ENCODE measurements at places on chromosomes 16 and 17.

GRCh38 chr17:62688398-62689160, 61.1 kb downstream of the MRC2 start:
- DNase-seq, result no peak

DNA sequence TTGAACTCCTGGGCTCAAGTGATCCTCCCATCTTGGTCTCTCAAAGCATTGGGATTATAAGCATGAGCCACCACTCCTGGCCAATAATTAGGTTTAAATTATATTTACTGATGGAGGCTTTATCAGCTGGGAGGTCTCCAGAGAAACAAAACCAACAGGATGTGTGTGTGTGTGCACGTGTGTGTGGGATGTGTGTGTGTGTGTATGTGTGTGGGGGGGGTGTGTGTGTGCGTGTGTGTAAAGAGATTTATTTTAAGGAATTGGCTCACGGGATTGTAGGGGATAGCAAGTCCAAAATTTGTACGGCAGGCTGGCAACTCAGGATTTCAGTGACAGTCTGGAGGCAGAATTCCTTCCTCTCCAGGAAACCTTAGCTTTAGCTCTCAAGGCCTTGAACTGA, 4.6 kb downstream of the MMP25 start:
- DNase-seq, result no peak

DNA sequence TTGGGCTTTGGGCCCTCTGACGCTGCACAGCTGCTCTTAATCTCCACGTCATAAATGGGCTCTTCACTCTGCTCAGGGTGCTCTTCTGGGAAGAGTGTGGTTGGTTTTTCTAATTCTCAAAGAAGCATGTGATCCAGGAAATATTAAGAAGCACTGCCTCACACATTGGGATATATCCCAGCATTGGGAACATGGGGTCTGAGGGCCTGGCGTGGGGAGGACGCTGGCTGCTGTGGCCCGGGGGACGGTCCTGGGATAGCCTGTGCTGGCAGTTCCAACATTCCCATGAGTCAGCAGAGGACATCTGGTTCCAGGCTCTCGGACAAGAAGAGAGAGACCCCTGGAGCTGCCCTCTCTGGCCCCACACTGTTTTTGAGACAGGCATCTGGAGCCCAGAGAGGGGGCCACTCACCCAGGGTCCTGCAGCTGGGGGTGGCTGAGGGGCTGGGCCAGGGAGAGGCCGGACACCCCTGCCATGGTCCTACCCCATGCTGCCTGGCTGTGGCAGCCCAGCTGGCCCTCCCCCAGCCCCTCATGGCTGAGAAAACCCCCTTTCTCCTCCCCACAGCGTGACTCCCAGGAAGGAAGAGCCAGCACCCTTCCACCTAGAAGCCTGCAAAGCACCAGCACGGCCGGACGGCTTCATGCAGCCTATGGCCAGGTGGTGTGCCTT, 58.8 kb downstream of the NT5M start:
- DNase-seq, result no peak

GRCh38 chr17:56021681-56022190, 131.5 kb upstream of the ANKFN1 start:
- no peak for DNase-seq

- DNase-seq, result no peak
Measured at GRCh38 chr17:1975573-1975972, 49.6 kb downstream of the RTN4RL1 start.

- peak; percentile 12 for DNase-seq
Measured at GRCh38 chr17:33968350-33969044, 286.6 kb upstream of the CCL2 start.

All from stimulated activated CD8-positive, alpha-beta memory T cell treated with anti-CD3 and anti-CD28 coated beads, Interleukin-15, amount 100 ng/mL, for 48 hours (primary cell).